ENCODE measurements at places on chromosomes 1 and 21.

DNA sequence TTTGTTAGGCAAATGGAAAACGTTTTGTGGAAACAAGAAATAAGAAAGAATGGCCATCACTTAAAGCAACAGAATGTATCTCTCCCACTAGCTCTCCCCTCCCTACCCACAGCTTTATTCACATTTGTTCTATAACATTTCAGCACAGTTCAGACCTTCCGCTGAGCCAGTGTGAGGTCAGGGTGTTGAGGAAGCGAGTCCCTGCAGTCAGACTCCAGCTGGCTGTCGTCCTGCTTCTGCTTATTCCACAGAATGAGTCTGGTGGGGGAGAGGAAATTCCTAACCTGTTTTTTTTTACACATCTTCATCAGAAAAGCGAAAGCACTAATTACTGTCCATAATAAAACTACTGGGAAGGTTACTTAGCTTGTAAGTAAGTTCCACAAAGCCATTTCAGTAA lies 39.0 kb downstream of the MRPL39 start:
- DNase-seq, result no peak

DNA sequence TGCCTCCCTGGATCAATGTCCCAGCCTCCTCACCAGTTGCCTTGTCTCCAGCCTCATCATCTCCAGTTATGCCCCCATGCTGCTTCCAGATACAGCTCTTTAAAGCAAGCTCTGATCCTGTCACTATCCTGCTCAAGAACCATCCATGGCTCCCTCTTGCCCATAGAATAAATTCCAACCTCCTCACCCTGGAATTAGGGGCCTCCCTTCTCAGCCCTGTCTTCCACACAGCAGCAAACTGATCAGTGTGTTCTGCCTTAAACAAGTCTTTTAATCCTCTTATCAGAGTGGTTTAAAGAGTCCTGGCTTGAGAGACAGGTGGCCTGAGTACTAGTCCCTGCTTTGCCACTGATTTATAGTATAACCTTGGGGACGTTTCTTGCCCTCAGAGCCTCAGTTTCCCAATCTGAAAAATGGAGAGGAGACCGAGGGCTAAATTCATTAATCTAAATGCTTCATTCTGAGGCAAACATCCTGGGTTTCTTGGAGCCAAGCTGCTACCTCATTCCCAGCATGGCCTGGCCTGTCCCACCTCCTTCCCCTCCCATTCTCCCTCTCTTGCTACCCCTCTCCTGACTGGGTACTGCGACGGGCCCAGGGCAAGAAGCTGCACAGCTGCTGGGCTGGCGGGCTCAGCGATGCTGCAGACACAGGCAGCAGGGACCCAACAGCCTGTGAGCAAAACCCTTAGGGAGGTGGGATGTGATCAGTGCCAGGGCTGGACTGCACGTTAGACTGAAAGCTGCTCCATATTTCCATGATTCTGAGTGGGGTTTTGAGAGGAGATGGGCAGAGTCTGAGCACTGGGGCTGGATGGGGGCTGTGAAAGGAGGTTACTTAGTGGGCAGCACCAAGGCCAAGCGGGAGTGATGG lies 221.4 kb downstream of the PTPRU start:
- no peak for DNase-seq

GRCh38 chr1:205583461-205584130 lies 48.2 kb downstream of the ELK4 start:
- no peak for DNase-seq

DNA sequence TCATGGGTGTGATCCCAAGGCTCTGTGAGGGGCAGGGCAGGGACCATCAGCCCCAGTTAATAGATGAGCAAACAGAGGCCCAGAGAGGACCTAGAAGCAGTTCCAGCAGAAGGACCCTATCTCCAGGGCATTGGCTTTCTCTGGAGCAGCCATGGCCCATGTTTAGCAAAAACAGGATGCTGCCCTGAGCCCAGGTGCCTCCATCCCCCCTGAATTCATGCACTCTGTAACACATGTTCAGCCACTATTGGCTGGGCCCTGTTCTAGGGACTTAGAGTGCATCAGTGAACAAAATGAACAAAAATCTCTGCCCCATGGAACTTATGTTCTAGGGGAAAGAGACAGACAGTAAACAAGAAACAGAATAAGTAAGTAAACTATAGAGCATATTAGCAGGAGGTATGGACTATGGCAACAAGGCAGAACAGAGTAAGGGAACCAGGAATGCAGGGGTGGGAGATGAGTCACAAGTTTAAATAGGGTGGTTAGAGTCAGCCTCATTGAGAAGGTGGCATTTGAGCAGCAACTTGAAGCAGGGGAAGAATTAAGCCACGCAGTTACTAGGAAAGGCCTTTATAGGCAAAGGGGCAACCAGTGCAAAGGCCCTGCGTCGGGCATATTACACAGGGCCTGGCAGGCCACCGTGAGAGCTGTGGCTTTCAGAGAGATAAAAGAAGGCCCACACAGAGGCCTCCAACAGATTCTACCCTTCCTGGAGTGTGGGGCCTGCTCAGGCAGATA lies 185.9 kb upstream of the EDN2 start:
- no peak for DNase-seq

DNA sequence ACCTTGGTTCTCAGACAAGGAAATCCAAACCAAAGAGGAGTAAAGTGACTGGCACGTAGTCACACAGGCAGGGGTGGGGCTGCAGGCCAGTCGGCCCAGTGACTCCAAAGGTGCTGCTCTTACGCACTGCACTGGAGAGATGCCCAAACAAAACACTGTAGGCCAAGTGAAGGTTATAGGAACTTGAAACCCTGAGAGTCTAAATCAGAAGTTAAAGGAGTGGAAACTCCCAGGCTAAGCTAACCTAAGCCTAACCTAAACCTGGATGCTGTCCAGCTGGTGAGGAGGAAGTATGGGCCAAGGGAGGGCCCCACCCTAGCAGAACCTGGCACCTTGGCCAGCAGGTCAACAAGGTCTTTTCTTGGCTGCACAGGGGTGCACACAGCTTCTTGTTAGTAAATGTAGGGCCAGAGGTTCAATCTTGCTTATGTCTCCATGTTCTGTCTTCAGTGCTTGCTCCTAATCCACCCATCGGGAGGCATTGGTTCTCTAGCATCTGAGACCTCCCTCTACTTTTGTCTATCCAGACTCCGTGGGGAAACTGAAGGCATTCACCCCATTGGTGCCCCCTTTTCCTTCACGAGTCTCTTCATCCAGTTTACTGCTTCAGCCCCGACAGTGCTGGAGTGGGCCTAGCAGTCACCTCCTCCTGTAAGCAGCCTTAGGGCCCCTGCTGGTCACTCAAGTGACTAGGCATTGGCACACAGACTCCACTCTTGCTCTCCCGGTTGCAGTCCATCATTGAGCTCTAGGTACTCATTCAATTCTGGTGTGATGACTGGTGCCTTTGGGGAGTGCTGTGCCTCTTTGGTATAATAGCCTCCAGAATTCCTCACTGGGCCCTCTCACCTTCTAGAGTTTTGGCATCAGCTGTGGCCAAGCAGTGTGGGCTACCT lies 12.9 kb upstream of the TMEM125 start:
- DNase-seq, result no peak

DNA sequence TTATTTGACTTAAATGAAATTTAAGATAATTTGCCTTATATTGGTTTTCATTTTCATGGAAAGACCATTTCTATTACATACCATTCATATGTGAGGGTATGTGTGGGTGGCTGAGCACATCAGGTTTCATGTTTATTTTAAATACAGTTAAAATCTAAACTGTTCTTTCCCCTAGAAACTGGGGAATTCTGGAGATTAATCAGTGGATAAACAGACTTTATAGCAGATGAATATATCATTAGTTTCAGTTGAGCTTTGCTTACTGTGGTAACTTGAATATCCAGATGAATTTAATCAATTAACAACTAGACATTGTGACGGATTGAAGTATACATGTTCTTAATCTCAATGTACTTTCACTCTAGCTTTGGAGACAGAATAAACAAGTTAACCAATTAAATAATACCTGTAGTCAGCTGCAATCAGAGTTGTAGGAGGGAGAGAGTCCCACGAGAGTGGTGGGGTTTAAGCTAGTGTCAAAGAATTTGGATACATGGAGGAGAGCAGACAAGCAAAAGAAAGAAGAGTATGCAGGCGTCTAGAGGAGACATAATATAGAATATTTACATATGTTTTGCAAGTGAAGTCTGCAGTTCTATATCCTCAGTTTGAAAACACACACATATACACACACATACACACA lies 97.6 kb downstream of the PDE4B start:
- DNase-seq, result no peak

- DNase-seq, result no peak
Observed at GRCh38 chr1:27106561-27107323, 48.2 kb downstream of the SLC9A1 start.

GRCh38 chr1:46043458-46044017 lies 88.9 kb downstream of the PIK3R3 start:
- no peak for DNase-seq

DNA sequence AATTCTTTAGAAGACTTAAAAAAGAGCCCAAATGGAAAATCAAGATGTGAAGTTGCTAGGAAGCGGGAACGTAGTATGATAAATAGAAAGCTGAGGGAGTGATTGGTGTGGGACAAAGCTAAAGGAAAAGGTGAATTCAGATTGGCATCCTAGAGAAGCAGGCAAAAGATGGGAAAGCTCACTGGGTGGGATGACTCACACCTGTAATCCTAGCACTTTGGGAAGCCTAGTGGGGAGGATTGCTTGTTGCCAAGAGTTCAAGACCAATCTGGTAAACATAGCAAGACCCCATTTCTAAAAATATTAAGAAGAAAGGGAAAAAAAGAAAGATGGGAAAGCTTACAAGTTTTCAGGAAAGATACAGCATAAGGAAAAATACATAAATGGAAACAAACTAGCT lies 1.8 kb downstream of the MRPS21 start:
- no peak for DNase-seq

DNA sequence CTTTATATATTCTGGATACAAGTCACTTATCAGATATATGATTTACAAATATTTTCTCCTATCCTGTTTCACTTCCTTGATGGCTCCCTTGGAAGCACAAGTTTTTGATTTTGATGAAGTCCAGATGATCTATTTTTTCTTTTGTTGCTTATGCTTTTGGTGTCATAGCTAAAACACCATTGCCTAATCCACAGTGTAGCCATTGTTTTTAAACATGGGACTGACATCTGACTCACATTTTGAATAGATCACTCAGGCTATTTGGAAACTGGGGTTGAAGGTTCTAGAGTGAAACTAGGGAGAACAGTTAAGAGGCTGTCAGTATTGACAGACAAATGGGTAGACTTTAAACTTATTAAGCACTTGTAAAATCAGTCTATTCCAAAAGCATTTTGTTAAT lies 16.6 kb downstream of the AK4 start:
- no peak for DNase-seq

GRCh38 chr1:14415396-14415795 lies 183.1 kb upstream of the KAZN start:
- DNase-seq, result no peak

- no peak for DNase-seq
Observed at GRCh38 chr1:180642781-180643180, 11.0 kb downstream of the XPR1 start.

- DNase-seq, result no peak
Observed at GRCh38 chr1:63674238-63674864, 81.1 kb downstream of the PGM1 start.

- no peak for DNase-seq
Observed at GRCh38 chr1:43382027-43382779, 7.4 kb downstream of the MED8 start.

GRCh38 chr1:6261615-6261995 lies 707 bp upstream of the GPR153 start:
- DNase-seq, result no peak

GRCh38 chr1:233289676-233290075 lies 5.8 kb downstream of the PCNX2 start:
- DNase-seq, result no peak

DNA sequence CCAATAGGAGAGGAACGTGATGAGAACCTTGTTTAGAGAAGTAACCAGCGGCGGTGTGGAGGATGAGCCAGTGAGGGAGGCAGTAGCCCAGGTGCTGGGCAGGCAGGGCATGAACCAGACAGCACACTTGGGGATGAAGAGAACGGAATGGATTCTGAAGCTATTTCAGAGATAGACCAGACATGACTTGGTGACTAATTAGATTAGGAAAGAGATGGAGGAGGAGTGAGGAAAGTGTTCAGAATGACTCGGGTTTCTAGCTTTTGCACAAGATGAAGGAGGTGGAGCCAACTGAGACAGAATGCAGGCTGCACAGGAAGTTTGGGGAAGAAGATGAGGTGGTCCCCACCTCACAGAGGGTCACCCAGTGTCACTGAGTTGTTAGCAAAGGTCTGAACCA lies 5.1 kb downstream of the PEF1 start:
- DNase-seq, result no peak

DNA sequence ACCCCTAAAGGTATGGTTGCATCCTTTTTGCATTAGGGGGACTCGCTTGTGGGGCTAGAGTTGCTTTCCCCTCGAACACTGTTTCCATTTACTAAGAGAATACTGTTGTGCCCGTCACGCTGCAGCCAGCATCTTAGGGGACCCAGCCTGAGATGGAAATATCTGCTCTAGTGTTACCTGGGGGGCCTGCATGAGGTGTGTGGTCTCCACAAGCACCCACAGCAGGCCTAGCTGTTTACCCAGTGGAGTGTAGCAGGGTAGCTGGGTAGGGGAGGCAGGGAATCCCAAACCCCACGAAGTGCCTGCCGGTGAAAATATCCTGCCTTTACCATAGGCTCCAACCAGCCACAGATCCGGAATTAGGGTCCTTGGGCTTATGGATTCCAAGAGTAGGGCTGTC lies 303.6 kb downstream of the PTPRU start:
- no peak for DNase-seq

DNA sequence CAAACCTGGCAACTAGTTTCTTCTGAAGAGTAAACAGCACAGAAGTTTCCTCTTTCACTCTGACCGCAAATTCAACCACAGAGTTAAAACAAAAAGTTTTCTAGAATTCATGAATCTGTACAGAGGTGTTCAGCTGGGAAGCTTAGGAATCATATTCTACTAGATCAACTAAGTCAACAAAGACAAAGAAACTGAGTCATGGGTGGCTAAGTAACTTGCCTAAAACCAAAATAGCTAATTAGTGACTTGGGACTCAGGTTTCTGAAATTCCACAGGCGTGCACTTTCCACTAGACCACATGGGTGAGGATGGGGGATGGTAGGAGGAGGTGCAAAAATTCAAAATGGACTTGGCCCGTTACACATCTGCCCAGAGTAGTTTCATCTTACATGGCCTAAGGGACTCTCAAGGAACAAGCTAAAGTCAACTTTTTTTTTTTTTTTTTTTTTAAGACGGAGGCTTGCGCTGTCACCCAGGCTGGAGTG lies 25.8 kb downstream of the PTPN14 start:
- no peak for DNase-seq

GRCh38 chr1:3483801-3484444 lies 29.5 kb downstream of the ARHGEF16 start:
- DNase-seq, result peak; percentile 28

DNA sequence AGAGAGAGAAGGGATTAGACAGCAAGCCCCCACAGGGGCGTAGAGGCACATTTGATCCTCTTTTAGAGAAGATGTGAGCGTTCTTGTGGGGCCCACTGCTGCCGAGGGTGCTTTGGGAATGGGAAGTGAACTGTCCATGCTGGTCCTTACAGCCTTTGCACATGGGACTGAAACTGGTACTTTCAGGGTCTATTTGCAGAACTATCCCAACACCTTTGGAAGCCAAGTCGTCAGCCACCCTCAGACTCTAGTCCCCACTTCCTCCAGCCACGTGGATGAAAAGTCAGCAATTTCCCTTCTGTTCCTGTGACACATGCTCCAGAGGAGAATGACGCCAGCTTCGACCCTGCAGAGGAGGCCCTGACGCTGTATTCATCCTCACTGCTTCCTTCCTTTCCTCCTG lies 2.6 kb upstream of the RAB7B start:
- no peak for DNase-seq
